ENCODE measurements at places on chromosomes 16 and 17.

DNA sequence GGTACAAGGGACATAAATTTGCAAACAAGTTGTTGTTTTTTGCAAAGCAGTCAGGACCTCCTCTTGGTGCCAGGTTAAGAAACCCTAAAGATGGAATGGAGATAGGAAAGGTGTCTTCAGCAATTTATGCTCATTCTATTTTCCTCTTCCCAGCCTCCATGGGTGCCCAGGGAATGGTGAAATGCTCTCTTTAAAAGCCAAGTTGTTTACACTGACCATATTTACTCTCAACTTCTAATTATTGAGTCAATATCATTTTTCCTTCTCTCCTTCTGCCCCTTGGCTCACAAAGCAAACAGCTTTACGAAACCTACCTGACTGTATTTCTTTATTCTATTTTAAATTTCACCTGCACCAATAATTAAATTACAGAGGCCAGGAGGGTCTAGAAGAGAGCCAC is 138.5 kb upstream of the IRX3 start:
- no peak for DNase-seq

GRCh38 chr17:68843522-68843921 is 111.7 kb downstream of the ABCA8 start:
- no peak for DNase-seq

GRCh38 chr17:45895304-45895968 is 1.1 kb downstream of the MAPT start:
- peak; percentile 57 for DNase-seq

DNA sequence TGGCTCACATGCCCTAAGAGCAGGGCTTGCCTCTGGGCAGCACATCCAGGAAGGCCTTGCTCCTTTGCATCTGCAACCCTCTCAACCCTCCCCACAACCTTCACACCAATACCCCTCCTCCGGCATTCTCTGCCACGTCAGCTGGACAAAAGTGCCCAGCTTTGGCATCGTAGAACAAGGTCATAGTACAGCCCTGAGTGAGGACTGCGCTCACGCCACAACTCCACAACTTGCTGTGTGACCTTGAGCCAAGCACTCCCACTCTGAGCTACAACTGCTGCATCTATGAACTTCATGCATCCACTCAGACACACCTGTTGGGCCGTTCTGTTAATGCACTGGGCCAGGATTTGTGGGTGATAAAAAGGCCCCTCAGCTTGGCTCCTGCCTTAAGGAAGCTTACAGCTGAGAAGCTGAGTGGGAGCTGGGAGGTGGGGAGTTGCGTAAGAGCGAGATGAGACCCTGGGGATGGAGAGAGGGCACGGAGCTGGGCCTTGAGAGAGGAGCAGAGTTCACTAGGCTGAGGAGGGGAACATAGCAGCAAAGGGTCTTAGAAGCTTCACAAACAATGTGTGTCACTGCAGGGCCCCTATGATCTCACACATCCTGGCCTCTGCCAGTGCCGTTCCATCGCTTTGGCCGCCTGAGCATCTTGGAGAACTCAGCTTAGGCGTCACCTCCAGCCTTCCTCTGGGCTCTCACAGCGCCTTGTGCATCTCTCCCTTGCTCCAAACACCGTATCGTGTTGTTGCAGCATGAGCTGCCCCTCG is 8.6 kb upstream of the MRC2 start:
- no peak for DNase-seq

DNA sequence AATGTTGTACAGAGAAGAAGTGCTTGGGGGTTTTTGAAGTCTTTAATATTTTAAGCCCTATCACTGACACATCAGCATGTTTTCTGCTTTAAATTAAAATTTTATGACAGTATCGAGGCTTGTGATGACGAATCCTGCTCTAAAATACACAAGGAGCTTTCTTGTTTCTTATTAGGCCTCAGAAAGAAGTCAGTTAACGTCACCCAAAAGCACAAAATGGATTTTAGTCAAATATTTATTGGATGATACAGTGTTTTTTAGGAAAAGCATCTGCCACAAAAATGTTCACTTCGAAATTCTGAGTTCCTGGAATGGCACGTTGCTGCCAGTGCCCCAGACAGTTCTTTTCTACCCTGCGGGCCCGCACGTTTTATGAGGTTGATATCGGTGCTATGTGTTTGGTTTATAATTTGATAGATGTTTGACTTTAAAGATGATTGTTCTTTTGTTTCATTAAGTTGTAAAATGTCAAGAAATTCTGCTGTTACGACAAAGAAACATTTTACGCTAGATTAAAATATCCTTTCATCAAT is 57.8 kb downstream of the HLF start:
- DNase-seq = no peak

DNA sequence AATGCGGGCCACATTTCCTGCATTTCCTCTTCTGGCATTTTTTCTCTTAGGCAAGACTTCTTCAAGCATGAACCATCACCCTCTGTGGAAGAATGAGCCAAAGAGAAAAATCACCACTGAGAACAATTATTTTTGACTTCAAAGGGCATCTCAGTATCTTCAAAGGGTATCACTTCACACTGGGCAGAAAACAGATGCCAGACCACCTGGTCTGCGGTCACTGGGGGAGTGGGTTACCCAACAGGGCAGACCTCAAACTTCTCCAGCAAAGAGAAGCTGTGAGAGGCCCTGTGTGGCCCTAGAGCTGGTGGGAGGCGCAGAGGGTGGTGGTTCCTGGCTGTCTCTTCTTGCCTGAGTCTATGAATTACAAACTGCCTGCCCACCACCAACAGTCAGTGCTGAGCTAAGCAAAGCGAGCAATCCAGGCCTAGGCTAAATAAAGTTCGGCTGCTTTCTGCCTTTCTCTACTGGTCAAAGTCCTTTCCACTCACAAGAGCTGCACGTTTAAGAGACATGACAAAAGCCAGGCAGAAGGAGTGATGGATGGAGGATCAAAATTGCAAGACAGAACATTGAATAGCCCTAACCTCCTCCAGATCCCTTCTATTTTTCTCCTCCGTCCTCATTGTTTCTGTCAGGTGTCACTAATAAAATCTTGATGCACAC is 602.7 kb upstream of the CDH5 start:
- DNase-seq = no peak

All from anterior cingulate cortex (tissue), 58 donors.